ENCODE measurements at places on chromosomes 4 and X. TPM values are rescaled to one million over a fixed set of nuclear protein-coding genes. Genes with fewer than 3 reads are reported as not detected.

GRCh38 chr4:113981591-113981990 lies 2.1 kb upstream of the ARSJ start:
- H3K27me3 ChIP-seq = no peaks in the 10 kb centered on the region
- no peak overlapping the region for H3K4me3 ChIP-seq
- no peak overlapping the region for H3K27ac ChIP-seq
- no peak for DNase-seq
- H3K36me3 ChIP-seq = peaks cover 36% of the 10 kb centered on the region

DNA sequence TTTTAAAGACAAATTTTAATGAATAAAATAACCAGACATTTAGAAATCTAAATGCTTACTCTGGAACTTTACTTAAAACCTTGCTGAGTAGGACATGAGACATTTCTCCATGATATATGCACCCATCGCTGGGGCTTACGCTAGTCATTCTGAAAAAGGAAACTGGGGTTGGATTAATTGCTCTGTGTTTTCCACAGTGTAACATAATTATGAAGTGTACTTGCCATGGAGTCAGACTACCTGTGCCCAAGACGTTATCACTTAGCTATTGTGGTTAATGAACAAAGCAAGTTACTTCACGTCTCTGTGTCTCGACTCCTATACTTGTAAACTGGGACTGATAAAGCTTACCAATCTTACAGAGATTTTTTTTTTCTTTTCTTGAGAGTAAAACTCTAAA lies 47.8 kb downstream of the SHISA3 start:
- no peaks in the 10 kb centered on the region for H3K36me3 ChIP-seq
- H3K27ac ChIP-seq = no peak overlapping the region
- no peaks in the 10 kb centered on the region for H3K4me1 ChIP-seq
- no peak overlapping the region for H3K4me3 ChIP-seq
- no peaks in the 10 kb centered on the region for H3K27me3 ChIP-seq

The PLAC1 gene
- not detected for total RNA-seq

- H3K27ac ChIP-seq = no peak overlapping the region
- H3K36me3 ChIP-seq = no peaks in the 10 kb centered on the region
- peak; percentile 1 for DNase-seq
- H3K4me1 ChIP-seq = no peaks in the 10 kb centered on the region
These were observed 1157.3 kb upstream of the AGA start for GRCh38 chr4:178599521-178599920.

DNA sequence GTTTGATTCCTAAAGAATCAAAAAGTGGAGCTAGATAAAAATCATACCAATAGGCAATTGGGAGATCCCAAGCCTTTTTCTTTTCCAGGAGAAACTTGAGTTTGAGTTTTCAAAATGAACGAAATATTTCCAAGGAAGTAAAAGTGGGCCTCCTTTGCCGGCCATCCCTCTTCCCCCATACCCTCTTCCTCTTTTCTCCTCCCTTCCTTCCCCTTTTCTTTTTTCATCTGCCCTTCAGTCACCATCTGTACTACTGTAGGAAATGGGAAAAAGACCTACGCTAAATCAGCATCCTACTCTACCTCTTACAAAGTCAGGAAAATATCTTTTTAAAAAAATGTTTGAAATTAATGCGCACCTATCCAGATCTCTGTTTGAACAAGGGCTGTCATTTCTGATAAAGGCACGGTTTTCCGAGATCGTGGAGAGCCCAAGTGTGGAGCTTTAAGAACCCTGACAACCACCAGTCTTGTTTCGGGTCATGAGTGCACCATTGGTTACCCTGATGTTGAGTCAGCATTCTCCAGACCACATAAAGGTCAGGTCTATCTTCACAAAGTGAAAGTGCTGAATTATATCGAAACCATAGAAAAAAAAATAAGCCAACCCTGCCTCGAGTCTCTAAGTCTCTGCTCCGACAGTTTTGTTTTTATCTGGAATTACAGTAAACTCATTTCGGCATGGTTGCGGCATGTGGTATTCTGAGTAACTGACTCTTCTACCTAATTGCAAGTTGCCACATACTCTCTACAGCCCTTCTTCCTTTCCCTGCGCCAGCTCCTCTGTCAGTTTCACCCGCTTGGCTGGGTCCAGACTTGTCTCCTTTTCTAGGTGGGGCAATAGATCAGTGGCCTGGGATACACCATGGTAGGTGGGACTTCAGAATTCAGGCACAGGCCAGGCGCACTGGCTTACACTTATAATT lies 140.2 kb upstream of the KLF3 start:
- DNase-seq = no peak
- no peak overlapping the region for H3K4me3 ChIP-seq
- no peak overlapping the region for H3K27ac ChIP-seq
- H3K36me3 ChIP-seq = no peaks in the 10 kb centered on the region
- H3K27me3 ChIP-seq = no peaks in the 10 kb centered on the region

GRCh38 chrX:141176586-141177451 lies at the start of gene LDOC1:
Gene LDOC1 (minus strand): TSS chrX:141177129. CDS start chrX:141177021, 108 bp downstream.
- H3K4me1 ChIP-seq = no peaks in the 10 kb centered on the region
- H3K27ac ChIP-seq = no peak within 1 kb of the TSS
- DNase-seq = no peak
- H3K4me3 ChIP-seq = no peak within 1 kb of the TSS
- H3K36me3 ChIP-seq = no peaks in the 10 kb centered on the region
- H3K27me3 ChIP-seq = no peaks in the 10 kb centered on the region

The FAM47E gene
- 0.57 TPM for total RNA-seq

GRCh38 chr4:82579932-82580331 lies 18.1 kb upstream of the TMEM150C start:
- no peaks in the 10 kb centered on the region for H3K27me3 ChIP-seq
- peaks cover 8% of the 10 kb centered on the region for H3K4me1 ChIP-seq
- H3K36me3 ChIP-seq = no peaks in the 10 kb centered on the region
- no peak overlapping the region for H3K27ac ChIP-seq
- no peak overlapping the region for H3K4me3 ChIP-seq
- no peak for DNase-seq

DNA sequence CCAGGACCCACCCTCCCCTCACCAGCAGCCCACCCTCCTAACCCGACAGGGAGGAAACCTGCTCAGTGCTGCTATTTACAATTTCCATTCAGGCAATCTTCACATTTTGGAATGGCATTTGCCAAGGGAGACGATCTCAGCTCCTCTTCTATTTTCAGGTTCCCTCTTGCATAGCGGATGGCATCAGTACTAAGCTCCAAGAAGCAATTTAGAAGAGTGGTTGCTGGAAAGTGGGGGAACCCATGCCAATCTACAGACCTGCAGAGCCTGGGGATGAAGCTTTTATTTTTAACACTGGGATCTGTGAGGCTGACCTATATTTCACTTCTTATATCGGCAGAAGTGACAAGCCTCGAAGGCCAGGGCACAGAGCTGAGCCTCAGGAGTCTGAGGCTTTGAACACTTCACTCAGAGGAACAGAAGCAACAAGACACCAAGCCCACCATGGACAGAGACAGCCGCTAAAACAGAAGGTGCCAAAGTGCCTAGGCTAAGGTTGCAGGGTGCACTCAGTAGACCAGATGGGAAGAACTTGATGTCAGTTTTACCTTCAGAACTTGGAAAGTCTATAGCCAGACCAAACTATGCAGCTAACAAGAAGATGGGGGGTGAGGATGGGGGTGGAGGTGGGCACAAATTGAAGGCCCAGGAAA lies 44.0 kb downstream of the SCD5 start:
- DNase-seq = no peak
- H3K4me3 ChIP-seq = no peak overlapping the region
- no peaks in the 10 kb centered on the region for H3K36me3 ChIP-seq
- H3K4me1 ChIP-seq = no peaks in the 10 kb centered on the region

The SPANXN2 gene
- not detected for total RNA-seq

- no peaks in the 10 kb centered on the region for H3K4me1 ChIP-seq
- H3K27me3 ChIP-seq = no peaks in the 10 kb centered on the region
- DNase-seq = no peak
- no peaks in the 10 kb centered on the region for H3K36me3 ChIP-seq
These were observed 462.3 kb upstream of the ADGRL3 start for GRCh38 chr4:60737858-60738257.

DNA sequence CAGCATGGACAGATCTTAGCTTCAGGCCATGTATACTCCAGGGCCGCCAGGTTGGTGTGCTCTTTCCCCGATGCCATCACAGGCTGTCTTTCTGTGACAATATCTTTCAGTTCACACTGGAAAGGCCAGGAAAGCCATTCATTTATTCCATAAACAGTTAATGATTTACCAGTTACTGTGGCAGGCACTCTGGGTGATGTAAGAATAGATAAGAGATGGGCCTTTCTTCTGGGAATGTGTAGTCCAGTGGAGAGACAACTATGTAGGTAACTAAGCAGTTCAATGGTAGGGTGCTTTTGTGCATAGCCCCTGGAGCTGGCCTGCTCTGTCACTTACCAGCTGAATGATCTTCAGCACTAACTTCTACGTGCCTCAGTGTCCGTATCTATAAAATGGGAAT lies 46.3 kb upstream of the LEF1 start:
- DNase-seq = no peak
- H3K4me3 ChIP-seq = no peak overlapping the region
- no peaks in the 10 kb centered on the region for H3K27me3 ChIP-seq
- no peaks in the 10 kb centered on the region for H3K4me1 ChIP-seq
- no peak overlapping the region for H3K27ac ChIP-seq
- no peaks in the 10 kb centered on the region for H3K36me3 ChIP-seq

GRCh38 chrX:130028196-130028595 lies 45.8 kb downstream of the BCORL1 start:
- no peaks in the 10 kb centered on the region for H3K4me1 ChIP-seq
- no peaks in the 10 kb centered on the region for H3K27me3 ChIP-seq
- no peaks in the 10 kb centered on the region for H3K36me3 ChIP-seq
- no peak overlapping the region for H3K27ac ChIP-seq
- H3K4me3 ChIP-seq = no peak overlapping the region
- peak; percentile 68 for DNase-seq

The HS3ST1 gene
- 80.8 TPM for total RNA-seq

The ARHGAP10 gene
- 6.1 TPM for total RNA-seq

GRCh38 chr4:2048831-2049230 lies 10.3 kb upstream of the NAT8L start:
- H3K4me1 ChIP-seq = no peaks in the 10 kb centered on the region
- no peaks in the 10 kb centered on the region for H3K36me3 ChIP-seq
- H3K27ac ChIP-seq = no peak overlapping the region
- no peaks in the 10 kb centered on the region for H3K27me3 ChIP-seq
- no peak overlapping the region for H3K4me3 ChIP-seq

GRCh38 chrX:11352296-11352741 lies 59.1 kb downstream of the AMELX start:
- DNase-seq = no peak
- no peak overlapping the region for H3K27ac ChIP-seq
- H3K4me1 ChIP-seq = no peaks in the 10 kb centered on the region
- no peak overlapping the region for H3K4me3 ChIP-seq
- no peaks in the 10 kb centered on the region for H3K27me3 ChIP-seq

DNA sequence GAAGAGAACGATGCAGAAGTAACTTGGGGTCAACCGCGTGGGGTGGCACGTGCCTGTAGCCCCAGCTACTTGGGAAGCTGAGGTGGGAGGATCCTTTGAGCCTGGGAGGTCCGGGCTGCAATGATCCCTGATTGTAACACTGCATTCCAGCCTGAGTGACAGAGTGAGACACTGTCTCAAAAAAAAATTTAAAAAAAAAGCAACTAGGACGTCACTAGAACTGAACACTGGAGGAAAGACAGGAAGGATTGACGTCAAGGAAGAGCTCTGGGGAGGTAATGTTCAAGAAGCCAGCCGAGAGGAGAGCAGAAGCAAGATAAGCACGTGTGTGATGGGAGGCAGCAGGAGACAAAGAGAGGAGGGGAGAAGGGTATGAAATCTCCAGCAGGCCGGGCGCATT lies 28.7 kb downstream of the S100G start:
- no peak overlapping the region for H3K27ac ChIP-seq
- H3K27me3 ChIP-seq = no peaks in the 10 kb centered on the region
- H3K4me1 ChIP-seq = no peaks in the 10 kb centered on the region
- no peak for DNase-seq

DNA sequence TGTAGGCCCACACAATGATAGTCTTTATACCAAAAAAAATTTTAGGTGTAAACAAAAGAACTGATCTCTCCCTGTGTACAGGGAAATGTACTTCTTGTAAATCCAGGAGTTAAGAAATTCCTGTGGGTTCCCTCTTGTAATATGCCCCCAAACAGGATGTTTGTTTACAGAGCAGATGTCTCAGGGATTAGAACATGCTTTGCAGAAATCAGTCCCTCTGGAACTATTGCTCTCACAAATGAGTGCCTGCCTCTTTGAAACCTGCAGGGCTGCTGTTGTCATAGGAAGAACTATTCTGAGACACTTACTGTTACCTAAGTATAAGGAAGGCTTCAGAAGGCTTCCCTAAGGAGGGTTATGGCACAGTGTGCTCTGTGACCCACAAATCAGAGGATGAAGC lies 35.6 kb downstream of the PAK3 start:
- no peaks in the 10 kb centered on the region for H3K4me1 ChIP-seq
- no peaks in the 10 kb centered on the region for H3K36me3 ChIP-seq
- no peak overlapping the region for H3K27ac ChIP-seq

All from Calu3 (cell line).